ENCODE measurements at places on chromosomes 12 and 14.

- no peak for DNase-seq
Measured at GRCh38 chr12:60842181-60842580, 1246.4 kb downstream of the SLC16A7 start.

DNA sequence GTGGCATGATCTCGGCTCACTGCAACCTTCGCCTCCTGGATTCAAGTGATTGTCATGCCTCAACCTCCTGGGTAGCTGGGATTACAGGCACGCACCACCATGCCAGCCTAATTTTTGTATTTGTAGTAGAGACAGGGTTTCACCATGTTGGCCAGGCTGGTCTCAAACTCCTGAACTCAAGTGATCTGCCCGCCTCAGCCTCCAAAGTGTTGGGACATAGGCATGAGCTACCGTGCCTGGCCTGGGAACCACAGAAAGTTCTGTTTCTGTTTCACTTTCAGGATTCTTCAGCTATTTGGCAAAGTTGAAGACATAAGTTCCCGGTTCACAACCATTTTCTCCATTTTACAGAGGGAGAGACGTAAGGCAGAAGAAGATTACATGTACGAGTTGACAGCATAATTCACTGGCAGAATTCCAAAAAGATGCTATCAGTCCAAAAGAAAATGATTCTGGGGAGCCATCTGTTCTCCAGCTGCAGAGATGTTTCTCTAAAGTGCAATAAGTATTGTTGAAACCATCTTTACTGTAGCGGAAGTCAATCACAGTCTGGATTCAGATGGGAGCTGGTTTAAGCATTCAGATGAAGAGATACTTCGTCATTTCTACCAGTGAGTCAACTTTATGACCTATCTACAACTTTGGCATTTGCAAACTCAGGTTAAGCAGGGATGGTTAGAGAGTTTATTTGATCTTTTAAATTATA lies 8.1 kb upstream of the RNF34 start:
- DNase-seq = no peak

GRCh38 chr14:96783043-96783914 lies 13.9 kb upstream of the VRK1 start:
- DNase-seq = no peak

GRCh38 chr12:104802208-104802607 lies 155.9 kb downstream of the SLC41A2 start:
- no peak for DNase-seq

DNA sequence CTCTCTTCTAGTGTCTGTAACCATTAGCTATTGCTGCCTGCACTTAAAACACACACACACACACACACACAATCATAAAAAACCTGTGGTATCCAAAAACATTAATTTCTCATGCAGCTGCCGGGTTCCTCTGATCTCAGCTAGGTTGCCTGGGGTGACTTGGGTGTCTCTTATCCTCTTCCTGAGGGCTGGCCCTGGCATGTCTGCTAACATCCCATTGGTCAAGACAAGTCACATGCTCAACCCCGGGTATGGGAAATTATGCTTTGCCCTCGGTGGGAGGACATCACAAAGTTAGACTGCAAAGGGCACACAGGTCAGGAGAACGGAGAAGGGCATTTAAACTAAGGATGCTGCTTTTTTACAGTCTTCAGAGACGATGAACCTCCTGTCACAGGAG lies 55.7 kb downstream of the TRPV4 start:
- peak; percentile 47 for DNase-seq

DNA sequence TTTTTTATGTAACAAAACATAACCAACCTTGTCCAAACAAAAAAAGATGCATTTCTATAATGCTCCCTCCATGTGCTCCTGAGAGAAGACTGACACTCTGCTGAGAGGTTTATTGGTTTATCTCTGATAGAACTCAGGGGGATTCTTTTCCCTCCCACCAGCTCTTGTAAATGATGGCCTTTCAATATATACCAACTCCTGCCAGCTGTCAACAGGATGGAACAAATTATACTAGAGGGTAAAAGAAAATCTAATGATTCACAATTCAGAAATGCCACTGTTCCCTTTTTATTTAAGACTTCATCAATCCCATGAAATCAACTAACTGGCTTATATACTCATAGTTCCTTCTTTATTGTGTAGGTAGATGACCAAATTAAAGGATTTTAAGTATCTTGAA lies 25.4 kb downstream of the PSMC1 start:
- no peak for DNase-seq

GRCh38 chr12:48985475-48985897 lies 7.4 kb downstream of the WNT1 start:
- DNase-seq = no peak

- DNase-seq = no peak
Measured at GRCh38 chr12:107492393-107493134, 193.0 kb upstream of the PWP1 start.

- DNase-seq = no peak
Measured at GRCh38 chr14:100664841-100665510, 61.7 kb upstream of the DLK1 start.

DNA sequence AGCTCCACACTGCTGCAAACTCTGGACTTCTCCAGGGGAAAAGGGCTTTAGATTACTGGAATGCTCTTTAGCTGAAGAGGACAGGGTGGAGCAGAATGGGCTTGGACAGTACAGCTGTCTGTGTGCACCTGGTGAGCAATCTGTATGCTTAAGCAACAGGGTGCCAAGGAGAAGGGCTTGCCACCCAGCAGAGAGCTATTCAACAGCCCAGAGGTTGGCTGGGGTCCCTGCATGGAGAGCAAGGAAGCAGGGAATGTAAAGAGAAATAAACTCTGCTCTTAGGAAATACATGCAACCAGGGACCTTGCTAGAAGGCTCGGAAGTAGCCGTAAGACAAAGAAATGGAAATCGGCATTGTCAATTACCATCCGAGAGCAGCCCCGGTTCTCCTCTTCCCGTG lies 53.0 kb upstream of the CORO1C start:
- DNase-seq = no peak

DNA sequence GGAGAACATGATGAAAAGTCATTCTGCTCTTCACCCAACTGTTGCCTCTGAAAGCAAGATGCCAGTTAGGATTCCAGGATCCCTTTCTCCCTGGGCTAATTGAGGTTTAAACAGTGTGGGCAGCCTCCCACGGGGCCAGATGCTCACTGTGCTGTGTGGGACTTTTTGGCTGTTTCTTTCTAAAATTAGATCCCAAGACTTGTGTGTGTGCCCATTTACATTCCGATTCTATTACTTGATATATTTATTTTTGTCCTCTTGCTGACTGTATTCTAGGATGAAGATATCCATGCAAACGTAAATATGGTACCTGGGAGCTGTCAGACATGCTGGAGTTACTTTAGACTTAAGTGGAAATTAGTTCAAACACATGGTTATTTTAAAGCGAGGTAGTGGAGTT lies 6.2 kb downstream of the IFT43 start:
- DNase-seq = no peak

DNA sequence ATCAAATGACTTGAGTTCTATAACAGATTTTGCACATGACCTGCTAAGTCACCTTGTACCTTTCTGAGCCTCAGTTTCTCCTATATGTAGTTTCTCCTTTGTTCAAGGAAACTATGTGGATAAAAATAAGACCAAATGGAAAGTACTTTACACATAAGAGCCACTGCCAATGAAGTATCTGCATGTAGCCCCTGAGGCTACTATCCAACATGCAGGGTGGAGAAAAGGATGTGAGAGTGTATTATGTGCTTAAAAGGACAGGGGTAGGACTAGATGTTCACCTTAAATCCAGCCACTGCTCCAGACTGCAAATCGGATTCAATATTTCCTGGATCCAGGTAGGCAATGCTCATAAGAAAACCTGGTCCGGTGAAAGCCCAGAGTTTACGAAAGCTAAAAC lies 21.2 kb downstream of the SLC11A2 start:
- DNase-seq = no peak

- DNase-seq = no peak
Measured at GRCh38 chr14:54681811-54682261, 114.9 kb downstream of the SAMD4A start.

DNA sequence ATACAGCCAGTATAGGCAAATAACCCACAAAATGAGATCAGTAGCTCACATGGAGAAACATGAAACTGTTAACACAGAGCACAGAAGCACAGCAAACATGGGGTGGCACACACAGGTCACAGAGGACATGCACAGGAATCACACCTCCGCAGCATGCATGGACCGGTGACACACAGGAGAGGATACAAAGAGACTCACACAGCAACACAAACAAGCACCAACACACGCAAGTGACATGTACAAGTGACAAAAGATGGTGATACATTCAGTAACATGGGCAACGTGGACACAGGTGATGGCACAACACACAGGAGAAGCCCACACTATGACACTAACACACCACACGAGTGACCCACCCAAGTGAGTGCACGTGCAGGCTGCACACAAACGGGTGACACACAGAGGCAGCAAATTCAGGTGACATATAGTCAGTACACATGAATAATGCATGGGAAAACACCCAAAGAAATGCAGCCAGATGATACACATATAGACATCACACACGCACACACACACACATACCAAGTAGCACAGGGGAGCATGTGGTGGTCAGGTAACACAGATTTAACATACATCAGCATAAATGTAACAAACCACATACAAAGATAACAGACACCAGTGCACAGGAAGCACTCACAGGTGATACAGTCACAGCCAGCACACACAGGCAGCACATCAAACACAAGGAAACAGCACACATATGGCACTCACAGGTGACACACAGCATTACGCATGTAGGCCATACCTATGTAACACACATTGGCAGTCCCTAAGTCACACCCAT lies 216.0 kb upstream of the SFSWAP start:
- no peak for DNase-seq

DNA sequence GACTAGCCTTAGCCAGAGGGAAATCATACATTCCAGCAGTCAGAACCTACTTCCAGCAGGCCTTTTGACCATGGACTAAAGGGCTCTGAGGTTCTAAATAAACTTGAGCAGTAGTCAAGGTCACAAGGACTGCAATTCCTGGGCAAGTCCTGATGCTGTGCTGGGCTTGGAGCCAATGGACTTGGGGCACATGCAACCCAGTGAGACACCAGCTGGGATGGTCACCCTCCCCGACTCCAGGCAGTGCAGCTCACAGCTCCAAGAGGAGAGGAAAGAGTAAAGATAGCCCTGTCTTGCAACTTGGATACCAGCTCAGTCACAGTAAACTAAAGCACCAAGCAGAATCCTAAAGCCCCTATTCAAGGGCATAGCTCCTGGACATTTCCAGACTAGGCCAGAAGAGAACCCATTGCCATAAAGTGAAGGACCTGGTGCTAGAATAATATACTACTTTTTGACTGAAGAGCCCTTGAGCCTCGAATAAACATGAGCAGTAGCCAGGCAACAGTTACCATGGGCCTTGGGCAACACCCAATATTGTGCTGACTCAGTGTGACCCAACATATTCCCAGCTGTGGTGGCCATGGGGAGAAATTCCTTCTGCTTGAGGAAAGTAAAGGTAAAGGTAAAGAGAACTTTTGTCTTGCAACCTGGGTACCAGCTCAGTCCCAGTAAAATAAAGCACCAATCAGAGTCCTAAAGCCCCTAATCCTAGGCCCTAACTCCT lies 226.2 kb upstream of the CLEC14A start:
- no peak for DNase-seq

DNA sequence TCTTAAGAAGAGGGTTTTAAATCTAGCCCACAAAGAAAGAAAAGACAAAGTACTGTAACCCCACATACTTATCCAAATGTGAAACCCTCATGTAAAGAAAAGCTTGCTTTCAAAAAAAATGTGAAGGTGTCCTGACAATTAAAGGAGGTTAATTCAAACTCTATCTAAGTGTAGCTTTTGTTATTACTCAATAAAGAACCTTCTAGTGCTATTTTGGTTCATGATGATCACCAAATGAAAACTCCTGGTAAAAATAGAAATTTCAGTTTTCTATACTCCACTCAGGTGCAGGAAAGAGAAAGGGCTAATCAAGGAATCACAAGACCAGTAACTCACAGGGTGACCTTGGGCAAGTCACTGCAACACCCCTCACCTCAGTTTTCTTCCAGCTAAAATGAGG lies 1.6 kb downstream of the STAB2 start:
- no peak for DNase-seq

DNA sequence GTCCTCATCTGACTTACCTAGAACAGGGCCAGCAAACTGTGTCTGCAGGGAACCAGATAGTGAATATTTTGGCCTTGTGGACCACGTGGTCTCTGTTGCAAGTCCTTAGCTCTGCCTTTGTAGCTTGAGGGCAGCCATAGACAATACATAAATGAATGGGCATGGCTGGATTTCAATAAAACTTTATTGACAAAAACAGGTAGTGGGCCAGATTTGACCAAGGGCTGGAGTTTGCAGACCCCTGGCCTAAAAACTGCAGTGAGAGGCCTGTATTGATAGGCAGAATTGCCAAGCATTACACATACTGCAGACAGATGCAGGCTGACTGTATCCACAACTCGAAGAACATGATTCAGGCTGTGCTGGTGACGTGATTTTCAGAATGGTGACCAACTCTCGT lies 25.3 kb downstream of the CCDC63 start:
- DNase-seq = no peak

GRCh38 chr12:4891866-4892265 lies 17.8 kb upstream of the KCNA1 start:
- no peak for DNase-seq

DNA sequence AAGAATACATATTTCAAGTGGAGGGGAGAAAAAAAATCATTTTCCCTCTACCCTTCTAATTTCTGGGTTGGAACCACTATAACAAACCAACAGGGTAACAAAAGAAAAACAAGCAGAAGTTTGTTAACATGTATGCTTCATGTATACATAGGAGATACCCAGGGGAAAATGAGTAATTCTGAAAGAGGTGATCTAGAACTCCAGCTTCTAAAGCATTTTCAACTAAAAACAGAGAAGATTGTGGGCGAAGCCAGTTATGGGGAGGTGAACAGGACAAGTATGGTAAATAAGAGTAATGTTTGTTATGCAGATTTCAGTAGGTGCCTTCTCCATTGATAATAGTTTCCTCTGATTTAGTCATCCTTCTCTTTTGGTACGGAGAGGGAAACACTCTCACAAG lies 16.7 kb downstream of the FNTB start:
- no peak for DNase-seq

DNA sequence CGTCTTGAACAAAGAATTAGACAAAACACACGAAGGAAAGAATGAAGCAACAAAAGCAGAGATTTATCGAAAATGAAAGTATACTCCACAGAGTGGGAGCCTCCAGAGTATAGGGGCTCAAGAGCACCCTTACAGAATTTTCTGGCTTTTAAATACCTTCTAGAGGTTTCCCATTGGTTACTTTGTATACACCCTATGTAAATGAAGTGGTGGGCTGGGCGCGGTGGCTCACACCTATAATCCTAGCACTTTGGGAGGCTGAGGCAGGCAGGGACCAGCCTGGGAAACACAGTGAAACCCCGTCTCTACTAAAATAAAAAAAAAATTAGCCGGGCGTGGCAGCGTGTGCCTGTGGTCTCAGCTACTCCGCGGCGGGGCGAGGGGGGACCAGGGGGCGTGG lies 13.1 kb upstream of the DNM1L start:
- DNase-seq = no peak
